Thymus (tissue), 14 donors: ENCODE measurements at places on chromosomes 2 and 18.

DNA sequence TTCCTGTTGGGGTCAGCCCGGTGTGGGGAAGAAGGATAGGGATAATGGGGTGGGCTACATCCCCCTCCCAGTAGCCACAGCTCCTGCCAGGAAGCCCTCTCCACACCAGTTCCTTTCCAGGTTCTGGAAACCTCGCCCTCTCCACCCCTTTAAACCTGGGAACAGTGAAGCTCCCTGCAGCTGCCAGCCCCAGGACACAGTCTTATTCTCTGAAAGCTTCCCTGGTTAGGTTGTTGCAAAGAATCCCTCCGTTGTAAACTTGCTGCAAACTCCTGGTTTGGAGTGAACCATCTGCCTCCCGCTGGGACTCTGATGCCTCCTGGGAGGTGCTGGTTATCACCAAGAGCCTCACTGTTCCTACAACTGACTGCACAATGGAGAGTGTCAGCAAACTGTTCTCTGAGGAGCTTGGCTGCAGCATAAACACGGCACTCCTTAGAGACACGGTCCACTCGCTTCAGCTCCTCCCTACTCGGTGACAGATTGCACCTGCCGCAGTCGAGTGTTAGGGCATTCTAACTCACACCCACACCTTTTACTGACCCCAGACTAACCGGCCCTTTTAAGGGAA is 261.8 kb upstream of the RAB6C start:
- DNase-seq = no peak

DNA sequence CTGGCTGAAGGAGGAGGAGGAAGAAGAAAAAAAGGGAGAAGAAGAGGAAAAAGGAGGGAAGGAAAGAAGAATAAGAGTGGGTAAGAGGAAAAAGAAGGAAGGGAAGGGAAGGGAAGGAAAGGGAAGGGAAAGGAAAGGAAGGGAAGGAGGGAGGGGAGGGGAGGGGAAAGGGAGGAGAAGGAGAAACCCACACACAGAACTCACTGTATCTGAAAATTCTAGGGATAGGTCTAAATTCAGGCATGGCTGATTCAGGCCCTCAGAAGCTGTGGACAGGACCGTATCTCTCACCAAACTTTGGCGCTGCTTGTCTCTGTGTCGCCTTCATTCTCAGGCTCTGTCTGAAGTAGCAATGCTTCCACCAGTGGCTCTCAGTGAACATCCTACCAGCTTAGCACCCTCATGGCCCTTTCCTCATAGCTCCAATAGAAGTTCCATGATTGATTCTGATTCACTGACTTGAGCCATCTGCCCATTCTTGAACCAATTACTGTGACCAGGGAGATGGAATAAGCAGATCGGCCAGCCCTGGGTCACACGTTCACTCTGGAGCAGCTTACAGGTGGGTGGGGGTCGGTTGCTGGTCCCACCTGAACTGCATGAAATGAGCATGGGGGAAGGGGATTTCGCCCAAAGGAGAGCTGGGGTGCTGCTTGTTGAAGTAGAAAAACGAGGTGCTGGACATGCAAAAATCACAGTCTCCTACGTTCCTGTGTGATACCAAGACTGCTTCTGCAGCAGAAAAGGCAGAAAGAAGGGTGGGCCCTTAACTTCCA is 59.7 kb downstream of the TTC32 start:
- DNase-seq = no peak

DNA sequence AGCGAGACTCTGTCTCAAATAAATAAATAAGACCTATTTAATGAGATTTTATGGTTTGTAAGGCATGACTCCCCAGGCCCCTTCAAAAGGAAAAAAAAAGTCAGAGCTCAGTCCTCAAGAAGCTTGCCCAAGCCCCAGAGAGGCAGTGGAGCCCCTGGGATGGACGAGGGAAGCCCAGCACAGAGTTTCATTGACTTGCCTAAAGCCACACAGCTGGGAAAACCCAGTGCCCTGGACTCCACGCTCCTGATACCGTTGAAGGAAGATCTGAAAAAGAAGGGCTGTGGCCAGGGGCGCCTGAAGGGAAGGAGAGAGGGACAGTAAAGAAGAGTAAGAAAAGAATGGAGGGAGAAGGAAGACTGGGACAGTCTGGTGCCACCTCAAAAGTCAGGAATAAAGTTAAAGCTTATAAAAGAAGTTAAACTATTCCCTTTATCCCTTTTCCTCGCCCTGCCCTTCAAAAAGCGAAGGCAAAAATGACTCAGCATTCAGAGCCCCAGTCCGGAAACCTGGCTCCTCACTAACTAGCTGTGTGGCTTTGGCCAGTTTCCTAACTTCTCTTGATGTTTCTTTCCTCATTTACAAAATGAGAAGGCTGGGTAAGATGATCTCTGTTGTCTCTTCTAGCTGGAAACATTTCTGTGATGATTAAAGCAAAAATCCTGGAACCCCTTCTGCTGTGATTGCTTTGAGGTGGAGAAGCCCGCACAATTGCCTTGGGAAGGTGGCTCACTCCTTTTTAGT is 46.7 kb downstream of the LYPD1 start:
- no peak for DNase-seq

- no peak for DNase-seq
Observed at GRCh38 chr18:75297731-75298130, 87.1 kb downstream of the TSHZ1 start.

DNA sequence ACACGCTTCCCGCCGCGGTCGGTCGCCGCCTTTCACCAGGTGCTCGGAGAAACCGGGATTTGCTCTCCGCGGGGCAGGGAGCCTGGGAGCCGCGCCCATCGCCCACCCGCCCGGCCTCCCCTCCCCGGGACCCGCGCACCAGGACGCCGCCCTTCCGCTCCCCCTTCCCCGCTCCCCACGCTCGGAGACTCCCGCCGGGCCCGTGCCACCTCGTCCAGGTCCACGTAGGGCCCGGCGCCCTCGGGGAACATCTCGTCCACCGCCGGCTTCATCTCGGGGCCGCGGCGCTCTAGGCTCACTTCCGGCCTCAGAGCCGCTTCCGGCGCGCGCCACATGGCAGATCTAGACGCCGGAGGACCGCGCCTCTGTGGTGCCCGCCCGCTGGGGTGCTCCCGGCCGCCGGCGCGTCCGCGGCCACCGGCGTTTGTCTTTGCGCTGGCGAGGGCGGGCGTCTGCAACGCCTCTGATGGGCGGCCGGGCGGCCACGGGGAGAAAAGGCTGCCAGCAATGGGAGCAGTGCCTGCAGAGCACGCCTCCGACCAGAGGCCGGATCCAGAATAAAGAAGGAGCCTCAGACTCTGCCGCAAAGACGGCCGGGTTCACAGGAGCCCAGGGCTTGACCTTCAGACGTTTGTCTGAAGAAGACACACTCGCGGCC is at the start of gene COPS9:
TSS of gene COPS9 (minus strand) at position 293 of the 658 bp plus-strand sequence. CDS start at position 272, 21 bp downstream.
- DNase-seq = peak; percentile 87

DNA sequence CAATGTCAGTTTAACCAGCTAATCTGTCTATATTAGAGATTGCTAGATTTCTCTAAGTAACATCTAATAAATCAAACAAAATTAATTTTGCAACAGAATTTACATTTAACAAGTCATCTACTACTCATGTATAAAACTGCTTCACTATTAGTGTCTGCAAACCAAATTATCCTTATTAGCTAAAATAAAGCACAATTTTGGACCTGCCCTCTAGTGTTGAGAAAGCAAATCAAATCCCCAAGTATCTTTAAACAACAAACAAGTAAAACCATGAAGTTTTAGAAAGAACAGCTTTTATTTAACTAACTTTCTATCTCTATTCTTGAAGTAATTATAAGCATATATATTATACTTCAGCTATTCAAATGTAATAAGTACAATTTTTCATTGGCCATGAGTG is 113.1 kb upstream of the SP3 start:
- DNase-seq = no peak

DNA sequence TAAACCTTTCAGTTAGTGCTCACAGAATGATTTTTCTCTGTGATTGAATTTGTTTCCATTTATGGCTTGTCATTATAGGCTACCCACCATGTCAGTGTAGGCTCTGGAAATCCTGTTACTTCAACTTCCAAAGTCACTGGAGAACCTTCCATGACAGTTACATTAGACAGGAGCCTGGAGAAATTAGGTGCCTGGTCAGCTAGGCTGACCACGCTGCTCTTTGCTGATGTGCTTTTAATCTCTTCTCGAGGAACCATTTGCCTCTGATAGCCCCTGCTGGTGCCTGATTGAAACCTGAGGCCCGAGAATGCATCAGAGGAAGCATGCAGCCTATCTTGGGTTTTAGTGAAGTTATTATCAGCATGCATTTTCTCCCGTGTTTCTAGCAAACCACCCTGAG is 29.6 kb upstream of the TTN start:
- DNase-seq = no peak

- no peak for DNase-seq
Observed at GRCh38 chr2:233643128-233643527, 6.9 kb downstream of the UGT1A10 start.

GRCh38 chr18:11541179-11541578 is 68.2 kb upstream of the SLC35G4 start:
- DNase-seq = peak; percentile 10

- no peak for DNase-seq
Observed at GRCh38 chr2:146597291-146597690, 1247.5 kb upstream of the ACVR2A start.

- no peak for DNase-seq
Observed at GRCh38 chr2:100206731-100207255, 64.4 kb upstream of the AFF3 start.

- DNase-seq = no peak
Observed at GRCh38 chr2:233544200-233544610, 22.4 kb downstream of the USP40 start.

DNA sequence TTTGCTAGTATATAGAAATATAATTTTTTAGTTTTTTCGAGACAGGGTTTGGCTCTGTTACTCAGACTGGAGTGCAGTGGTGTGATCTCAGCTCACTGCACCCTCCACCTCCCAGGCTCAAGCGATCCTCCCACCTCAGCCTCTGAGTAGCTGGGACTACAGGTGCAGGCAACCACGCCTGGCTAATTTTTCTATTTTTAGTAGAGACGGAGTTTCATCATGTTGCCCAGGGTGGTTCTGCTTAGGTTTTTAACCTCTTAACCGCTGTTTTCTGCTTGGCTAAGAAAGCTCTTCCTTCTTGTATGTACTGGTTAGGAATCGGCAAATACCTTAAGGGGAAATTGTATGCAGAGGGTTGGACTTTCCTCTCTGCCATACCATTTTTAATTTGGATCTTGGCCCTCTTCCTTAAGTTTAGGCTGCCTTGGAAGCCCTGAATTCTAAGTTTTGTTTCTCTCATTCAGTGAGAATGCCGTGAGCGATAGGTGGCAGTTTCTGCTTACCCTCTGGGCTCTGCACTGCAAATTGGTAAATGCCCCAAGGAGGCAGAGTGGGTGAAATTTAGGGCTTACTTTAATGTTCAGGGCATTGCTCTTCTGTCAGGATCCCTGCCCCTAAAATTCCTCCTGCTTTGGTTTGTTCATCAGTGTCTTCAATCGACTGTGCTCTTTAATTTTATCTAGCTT is 32.3 kb downstream of the EML6 start:
- no peak for DNase-seq

DNA sequence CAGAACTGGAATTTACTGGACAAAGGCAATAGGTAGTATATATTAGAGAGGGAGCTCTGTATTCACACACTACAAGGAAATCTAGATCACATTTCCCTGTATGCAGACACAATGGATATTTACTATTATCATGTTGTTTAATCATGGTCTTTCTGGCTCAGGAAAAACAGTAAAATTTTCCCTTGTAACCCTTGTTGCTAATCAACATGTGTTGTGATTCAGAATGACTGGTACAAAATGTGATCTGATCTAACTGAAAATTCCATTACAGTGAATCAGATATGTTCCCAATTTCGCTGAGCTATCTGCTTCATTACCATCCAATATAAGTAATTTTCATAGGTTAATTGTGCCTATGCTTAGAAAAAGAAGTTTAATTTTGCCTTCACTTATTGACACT is 1109.7 kb downstream of the LRP1B start:
- no peak for DNase-seq

- DNase-seq = no peak
Observed at GRCh38 chr2:32003791-32004190, 7.0 kb downstream of the MEMO1 start.

DNA sequence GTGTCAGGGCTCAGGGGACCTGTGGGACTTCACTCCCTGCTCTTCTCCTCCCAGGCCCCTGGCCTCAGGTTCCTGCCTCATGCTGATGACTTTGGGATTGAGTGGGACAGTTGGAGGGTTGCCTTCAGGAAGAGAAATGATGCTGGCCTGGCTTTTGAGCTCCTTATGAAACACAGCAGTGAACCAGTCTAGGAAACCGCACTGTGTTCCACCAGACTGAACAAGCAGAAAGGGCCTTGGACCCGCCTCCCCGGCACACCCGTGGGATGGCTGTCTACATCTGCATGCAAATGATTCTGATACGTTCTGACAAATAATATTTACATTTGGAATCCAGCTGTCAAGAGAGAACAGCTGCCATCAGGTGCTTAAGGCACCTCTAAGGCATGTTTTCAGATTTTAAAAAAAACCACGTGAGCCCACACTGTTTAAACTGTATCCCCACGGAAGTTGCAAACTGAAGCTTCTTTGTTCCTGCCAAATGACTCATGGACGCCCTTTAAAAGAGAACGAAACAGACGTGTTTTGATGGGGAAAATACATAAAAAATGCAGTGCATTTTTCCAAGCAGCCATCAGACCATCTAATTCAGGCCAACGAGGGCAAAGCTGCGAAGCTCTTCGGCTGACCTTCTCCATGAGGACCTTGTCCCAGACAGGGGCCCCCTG is 27.6 kb upstream of the ASAP2 start:
- no peak for DNase-seq

GRCh38 chr18:78169174-78169864 is 810.3 kb upstream of the SALL3 start:
- no peak for DNase-seq

DNA sequence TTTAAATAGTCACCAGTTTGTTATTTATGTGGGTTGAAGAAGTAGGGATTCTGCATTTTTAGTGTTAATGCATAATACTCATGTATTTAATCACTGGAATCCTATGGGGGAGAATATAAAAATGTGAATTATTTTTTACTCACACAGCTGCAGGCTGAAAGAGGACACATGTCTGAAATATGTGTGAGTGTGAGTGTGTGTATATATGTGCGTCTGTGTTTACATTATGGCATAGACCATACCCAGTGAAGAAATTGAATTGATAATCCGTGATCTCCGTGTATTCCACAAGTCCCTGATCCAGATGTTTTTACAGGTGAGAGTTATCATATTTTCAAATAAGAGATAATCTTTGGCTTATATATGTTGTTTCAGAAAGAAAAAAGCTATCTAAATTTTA is 225.3 kb downstream of the ICOS start:
- no peak for DNase-seq
